ENCODE measurements at places on chromosomes 3 and 15.

DNA sequence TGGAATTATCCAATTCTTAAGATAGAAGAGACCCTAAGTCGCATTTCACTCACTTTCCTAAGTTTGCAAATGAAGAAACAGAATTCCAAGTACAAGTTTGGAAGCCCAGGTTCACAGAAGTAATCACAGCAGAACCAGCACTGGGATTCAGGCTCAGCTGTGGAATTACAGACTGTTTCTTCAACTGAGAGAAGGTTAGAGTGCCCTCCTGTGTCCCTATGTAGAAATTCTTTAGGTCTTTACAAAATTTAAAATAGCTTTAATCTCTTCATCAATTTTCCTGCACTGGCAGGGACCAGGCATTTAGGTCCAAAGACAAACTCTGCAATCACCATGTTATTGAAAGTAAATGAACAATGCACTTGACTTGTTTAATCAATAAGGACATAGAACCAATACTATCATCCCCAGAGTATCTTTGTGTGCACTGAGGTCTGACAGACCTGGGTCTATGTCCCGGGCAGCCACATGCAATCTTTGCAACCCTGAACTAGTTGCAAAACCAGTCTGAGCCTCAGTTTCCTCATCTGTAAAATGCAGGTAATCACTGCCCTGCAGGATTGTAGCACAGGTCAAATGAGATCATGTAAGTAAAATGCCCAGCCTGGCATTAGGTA lies 96.3 kb upstream of the ZBED2 start:
- DNase-seq, result no peak

DNA sequence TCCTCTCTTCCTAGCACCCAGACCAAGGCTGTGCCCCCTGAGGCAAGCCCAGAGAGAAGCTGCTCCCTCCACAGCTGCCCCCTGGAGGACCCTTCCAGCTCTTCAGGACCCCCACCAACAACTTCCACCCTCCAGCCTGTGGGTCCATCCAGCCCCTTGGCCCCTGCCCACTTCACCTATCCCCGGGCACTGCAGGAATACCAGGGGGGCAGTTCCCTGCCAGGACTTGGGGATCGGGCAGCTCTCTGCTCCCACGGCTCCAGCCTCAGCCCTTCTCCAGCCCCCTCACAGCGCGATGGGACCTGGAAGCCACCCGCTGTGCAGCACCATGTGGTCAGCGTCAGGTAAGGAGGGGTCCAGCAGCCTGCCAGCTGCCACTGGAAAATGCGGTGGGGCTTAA lies 5.6 kb downstream of the DISP2 start:
- no peak for DNase-seq

DNA sequence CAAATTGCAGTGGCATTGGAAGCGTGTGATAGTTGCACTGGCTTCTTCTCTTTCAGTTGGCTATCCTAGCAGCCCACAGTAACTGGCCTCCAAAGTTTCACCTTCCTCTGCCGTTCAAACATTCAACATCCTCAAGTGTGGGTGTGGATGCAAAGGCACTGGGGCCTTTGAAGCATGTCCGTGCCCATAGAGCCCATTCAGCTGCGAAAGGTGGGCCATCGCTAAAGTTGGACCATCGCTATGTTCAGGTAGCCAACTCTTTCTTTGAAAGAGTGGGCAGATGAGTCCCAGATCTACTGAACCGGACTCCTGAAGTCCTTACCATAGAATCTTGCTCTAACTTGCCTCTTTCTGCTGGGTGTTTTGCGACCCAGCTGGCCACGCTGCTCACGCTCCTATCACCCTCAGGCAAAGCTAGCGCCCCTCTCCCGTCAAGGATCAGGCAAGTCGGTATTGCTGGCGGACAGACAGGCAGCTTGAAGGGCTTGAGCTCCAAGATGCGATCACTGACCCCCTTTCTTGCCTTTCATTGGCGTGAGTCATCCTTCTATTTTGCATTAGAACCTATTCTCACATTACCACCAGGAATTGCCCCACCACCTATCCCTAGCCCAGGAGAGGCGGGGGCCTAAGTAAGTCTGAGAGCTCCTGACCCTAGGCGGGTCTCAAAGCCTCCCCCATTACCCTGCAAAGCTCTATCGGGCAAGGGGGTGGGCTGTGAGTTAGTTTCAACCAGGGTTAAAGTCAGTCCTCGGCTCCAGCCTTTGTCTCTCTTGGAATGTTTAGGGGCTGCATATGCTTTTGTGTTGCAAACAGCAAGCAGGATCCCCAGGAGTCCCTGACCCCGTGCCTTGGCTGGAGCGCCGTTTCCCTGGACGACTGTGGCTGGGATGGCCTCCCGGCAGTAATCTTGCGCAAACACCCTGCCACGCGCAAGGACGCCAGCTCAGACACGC lies 28.7 kb downstream of the ZIC4 start:
- no peak for DNase-seq

DNA sequence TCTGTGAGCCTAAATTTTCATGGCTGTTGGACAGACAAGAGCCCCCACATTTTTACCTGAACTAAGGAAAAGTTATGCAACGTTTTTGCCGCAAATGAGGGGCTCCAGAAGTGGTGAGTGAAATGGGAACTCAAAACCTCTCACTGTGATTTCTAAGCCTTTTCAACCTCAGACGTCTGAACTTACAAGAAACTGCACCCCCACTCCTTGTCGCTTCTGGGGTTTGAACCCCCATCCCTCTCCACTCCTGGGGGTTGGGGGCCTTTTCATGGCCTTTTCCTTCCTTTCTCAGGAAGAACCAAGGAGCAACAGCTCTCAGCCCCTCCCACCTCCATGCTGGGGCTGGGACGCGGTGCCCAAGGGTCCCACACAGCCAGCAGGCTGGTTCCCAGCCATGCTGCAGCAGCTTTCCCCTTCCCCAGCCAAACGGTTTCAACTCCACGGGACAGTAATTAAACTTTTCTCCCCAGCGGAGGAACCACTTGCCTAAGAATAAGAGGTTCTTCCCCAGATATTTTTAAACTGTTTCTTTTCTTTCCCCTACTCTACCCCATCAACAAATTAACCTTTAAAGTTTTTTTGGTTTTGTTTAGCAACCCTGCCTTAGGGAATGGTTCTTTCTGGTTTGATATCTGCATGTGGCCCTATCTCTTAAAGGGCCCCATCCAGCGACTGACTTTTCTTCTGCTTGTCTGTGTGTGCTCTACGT lies 387.6 kb upstream of the CBLB start:
- DNase-seq, result no peak

DNA sequence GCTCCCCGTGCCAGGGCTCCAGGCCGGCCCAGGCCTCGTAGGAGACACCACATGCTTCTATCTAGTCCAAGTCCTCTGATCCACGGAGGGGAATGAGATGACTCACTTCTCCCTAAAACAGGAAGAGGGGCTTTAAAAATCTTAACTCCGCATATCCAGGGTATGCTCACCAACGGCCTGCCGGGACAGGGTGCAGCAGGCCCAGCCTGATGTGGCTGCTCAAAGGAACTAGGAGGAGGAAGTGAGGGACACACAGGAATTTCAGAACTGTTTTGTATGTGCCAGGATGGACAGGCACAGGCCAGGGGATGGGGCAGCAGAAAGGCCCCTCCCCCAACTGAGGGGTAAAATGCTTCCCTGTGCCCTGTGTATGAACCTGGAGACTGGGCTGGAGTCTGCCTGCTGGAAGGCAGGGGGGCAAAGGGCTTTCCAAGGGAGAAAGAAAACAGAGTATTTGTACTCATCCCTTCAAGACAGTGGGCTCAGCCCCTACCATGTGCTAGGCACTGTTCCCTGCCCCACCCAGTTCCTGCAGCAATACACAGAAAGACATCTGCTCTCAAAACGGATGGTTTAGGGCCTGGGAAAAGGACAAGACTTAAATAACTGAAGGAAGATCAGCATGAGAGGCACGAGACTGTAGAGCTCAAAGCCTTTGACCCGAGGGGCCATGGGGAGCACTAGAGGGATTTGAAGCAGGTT lies 22.1 kb downstream of the CHDH start:
- no peak for DNase-seq

DNA sequence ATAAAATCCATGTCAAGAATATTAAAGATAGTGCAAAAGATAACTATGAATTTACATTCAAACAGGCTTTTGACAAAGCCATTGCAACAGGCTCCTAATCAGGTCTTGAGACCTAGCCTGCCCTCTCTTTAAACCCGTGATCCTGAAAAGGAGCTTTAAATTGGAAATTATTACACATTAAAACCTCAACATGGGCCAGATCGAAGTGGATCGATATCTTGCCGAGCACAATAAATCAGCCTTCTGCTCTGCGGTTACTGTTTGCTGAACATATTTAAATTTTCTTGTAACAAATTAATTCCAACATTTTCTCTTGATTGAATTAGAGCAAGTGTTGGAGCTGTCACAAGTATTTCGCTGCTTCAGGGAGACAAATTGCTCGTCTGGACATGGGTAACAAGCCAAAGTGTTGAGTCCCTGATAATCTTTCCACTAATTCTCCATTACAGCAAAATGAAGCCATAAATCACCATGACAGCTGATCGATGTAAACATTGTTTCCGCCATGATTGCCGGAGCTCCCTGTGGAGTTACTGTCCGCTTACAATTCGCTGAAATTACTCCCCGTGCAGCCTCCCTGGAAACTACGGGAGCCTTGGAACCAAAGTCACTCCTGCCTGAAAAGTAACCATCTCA lies 47.6 kb downstream of the SHOX2 start:
- DNase-seq, result no peak

GRCh38 chr15:85625856-85626255 lies 168.9 kb downstream of the KLHL25 start:
- no peak for DNase-seq

- no peak for DNase-seq
Observed at GRCh38 chr3:36615861-36616260, 148.5 kb downstream of the DCLK3 start.

DNA sequence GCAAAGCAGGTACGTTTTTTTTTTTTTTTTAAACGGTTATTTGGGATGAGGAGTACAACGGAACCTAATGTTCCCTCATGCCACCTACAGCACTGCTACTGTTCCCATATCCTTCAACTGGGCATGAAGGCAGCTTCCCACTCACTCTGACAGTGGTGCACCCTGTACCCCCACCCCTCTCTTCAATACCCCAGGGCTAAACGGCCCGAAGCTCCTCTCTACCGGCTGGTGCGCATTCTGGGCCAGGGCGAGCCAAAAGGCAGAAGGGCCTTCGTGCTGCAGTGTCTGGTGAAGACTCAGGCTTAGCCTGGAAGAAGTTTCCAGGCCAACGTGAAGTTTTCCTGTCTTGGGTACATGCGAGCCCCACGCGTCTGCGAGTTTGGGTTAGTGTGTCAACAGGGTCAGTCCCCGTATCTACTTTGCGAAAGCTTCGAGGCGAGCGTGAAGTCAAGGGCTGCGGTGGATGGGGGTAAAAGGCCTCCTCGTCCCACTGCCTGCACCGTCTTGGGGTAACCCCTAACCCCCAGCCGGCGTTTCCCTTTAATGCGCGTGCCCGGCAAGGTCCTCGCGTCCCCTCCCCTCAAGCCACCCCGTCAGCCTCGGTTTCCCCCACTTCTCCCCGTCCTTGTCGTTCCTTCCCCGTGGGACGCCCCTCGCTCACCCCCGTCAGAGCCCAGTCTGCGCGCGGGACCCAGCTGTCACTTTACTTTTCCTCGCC lies 765 bp upstream of the UBE2E2 start:
- DNase-seq, result no peak

DNA sequence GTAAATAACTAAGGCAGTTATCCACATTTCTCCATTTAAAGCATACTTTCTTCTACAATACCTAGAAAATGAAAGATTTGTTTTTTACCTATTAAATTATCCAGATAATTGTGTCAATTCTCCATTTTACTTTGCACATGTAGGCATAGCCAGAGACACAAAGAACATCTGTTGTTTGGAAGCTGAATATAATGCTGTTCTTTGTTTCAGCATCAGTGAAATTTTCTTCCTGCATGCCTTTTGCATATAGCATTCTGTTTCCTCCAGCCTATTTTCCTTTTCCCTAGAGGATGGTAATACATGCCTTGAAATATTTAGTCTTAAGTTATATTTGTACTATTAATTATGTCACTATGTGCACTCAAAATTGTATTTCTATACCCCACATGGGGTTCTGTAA lies 233.7 kb downstream of the CNTN6 start:
- no peak for DNase-seq

DNA sequence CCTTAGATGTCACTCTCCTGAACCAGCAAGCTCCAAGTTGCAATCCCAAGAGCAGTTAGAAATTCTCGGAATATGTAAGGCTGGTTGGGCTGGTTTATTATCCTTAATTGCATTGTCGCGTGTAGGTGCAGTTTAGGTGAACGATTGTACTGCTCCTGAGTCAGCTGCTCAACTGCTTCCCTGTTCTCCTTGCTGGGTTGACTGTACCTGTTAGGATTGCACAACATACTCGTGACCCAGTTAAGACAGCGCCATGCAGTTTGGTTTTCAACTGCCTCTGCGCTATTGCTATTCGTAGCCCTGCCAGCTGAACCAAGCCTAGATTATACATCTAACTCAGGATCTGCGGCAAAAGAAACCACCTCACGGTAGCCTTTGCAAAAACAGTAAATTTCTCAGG lies 41.0 kb downstream of the BCL2L10 start:
- DNase-seq, result no peak

GRCh38 chr3:187292631-187293515 lies 1.3 kb upstream of the MASP1 start:
- no peak for DNase-seq

DNA sequence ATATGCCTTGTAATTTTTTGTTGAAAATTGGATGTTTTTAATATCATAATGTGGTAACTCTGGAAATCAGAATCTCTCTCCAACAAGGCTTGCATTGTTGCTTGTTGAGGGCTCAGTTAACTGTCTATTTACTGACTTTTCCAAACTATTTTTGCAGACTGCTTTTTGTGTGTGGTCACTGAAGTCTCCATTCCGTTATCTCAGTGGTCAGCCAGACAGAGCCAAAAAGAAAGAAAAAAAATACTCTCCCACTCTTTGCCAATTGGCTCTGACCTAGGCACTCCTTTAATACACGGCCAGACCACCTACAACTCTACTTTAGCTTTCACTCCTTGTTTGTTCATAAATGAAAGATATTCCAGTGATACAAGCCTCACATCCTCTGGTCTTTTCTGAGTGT lies 52.5 kb downstream of the IFT80 start:
- no peak for DNase-seq

GRCh38 chr3:99972380-99973104 lies 141.8 kb downstream of the FILIP1L start:
- DNase-seq, result no peak

DNA sequence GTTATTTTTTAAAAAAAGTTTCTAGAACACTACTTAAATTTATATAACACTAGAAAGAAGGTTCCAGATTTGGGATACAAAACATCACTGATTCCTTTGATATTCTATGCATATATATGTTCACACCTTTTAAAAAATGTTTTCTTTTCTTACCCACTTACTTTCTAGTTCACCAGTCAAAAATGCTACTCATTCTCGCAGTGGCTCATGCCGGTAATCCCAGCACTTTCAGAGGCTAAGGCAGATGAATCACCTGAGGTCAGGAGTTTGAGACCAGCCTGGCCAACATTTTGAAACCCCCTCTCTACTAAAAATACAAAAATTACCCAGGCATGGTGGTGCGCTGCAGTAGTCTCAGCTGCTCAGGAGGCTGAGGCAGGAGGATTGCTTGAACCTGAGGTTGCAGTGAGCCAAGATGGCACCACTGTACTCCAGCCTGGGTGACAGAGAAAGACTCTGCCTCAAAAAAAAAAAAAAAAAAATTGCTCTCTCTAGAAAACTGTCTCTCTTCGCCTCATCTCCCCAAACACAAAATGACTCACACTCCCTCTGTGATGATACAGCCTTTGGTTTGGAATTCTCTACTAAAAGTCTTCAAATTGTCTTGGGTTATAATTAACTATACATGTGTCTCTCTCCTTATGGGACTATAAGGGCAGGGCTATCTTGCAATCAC lies 52.6 kb upstream of the TGFBR2 start:
- no peak for DNase-seq

Measured in stimulated activated CD8-positive, alpha-beta memory T cell treated with anti-CD3 and anti-CD28 coated beads, Interleukin-15, amount 100 ng/mL, for 24 hours (primary cell).